ENCODE measurements at places on chromosomes 7 and 10.

DNA sequence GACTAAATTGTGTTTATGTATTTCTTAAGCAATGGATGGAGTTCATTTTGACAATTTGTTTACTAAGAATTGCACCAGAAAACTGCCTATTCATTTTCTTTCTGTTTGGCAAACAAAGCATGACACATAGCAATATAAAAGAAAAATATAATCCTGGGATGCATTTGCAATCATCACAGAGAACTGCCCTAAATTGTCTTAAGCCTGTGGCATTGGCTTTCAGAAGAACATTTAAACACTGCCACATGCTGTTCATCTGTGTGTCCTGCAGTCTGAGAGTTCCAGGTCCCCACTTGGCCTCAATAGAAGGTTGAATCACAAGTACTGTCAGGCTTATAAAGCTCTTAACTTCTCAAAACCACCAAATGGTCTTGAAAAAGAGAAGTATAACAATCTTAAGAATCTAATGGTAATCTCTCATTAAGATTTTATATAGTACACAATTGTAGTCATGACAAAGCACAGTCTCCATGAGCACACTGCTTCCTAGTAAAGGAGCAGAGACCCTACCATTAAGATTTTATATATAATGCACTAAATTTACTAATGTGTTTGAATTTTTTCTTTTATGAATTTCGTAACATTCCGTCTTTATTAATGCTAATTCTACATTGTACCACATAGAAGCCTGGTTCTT is 29.9 kb downstream of the RNLS start:
- peak; percentile 3 for DNase-seq

DNA sequence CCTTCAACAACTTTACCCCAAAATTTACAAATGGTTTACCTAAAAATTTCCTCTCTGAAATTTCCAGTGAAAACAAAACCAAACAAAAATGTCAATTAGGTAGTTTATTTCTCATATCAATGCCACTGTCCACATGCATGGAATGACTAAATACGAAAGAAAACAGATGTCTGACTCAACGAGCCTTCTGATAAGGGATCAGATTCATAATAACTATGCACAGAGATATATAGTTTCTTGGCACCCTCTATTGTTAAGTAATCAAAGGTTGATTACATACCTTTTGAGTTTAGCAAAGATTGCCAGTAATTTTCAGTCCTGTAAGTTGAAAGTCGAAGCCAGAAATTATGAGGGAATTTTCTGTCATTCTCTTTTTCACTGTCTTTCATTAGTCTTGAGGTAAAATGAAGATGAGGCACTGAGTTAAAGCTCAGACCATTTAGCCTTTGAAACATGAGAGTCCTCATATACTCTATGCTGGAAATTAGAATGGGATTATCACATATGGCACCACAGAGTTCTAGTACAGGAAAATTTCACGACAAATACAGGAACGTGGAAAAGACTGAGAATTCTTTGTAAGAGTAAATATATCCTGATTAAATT is 519.1 kb upstream of the ANKRD30A start:
- no peak for DNase-seq

- DNase-seq, result no peak
Measured at GRCh38 chr7:144519925-144520324, 116.4 kb upstream of the NOBOX start.

DNA sequence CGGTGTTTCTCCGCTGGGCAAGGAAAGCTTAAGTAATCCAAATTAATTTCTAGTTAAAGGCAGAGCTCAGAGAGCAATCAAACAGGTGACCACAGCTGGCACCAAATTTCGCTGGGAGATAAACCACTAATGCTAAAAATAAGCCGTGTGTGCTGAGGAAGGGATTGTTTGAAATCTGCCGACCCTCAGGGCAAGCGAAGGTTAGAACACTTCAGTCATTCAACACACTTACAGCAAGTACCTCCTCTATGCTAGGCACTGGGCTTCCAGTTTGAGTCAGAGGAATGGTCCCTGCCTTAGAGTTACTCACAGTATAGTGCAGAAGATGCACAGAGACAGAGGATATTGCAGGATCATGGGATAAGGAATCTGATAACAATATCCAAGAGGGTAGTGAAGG is 467.9 kb upstream of the PODXL start:
- DNase-seq, result no peak

- DNase-seq, result peak; percentile 98
Measured at GRCh38 chr10:8053446-8054243, 843 bp upstream of the GATA3 start.

GRCh38 chr7:51144178-51144577 is 172.4 kb downstream of the COBL start:
- no peak for DNase-seq

GRCh38 chr7:23721456-23721855 is 11.4 kb downstream of the STK31 start:
- DNase-seq, result no peak

DNA sequence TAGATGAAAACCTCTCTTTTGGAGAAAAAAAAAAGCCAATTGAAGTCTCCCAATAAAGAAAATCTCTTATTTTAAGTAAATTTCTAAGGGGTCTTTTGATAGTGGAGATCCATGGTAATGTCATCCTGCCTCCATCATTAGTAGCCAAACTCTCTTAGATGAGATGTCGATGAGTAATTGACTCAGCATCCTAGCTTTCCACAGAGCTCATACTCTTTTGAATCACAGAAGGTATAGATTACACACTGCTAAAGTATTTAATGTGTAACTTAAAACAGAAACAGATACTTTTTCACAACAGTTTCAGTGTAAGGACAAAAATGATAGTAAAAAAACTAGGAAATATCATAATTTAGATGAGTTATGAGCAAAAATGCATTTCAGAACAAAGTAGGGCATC is 19.4 kb downstream of the MAGI2 start:
- DNase-seq, result no peak

DNA sequence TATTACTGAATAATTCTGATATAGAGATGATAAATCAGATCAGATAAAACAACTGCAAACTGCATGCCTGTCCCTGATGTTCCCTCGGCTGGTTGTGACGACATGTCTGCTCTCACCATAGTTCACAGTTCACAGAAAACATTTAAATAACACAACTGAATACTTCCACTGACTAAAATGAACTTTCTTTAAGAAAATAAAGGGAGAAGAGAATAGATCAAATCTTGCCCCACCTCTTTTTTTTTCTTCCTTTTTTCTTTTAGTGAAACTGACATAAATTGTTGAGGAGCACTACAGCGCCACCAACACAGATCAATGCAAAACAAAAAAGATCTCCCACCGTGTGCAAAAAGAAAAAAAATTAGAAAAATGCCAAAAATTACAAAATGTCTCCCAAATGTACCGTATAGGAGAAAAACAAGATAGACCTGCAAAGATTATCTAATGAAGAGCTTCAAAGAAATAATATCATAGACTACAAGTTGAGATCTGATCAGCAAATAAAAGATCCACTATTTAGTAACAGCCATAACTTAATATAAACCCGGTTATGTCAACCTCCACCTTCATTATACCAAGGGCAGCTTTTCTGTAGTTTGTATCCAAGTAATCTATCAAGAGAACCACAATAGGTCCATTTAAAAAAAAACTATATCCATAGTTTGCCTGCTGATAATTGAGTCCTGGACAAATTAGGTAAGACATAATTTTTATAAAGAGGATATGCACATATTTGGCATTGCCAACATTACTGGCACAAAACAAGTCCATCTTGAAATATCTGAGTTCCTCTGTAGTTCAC is 30.7 kb upstream of the EPC1 start:
- no peak for DNase-seq

DNA sequence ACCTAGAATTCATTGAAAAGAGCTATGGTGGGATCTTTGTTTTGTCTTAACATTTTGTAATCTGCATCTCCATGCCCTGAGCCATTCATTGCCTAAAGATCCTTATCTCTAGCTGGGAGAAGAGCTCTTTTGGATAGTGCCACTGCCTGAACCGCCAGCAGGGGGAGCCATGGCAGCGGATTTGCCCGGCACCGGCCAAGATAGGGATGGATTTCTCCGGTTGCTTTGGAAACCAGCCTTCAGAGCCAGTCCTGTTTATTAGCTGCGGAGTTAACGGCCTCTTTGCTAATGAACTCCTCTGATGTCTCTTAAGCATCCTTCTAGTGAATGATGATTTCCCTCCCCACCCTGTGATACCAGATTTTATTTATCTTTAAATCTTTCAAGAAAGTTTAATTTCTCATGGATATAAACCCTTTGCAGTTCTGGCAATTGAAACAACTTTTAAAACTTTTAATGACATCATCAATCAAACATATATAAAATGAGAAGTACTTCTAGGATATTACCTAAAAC is 58.2 kb upstream of the LYZL2 start:
- peak; percentile 80 for DNase-seq

- DNase-seq, result no peak
Measured at GRCh38 chr10:18829259-18829658, 170.0 kb downstream of the ARL5B start.

- DNase-seq, result no peak
Measured at GRCh38 chr7:37820708-37821468, 27.5 kb upstream of the NME8 start.

DNA sequence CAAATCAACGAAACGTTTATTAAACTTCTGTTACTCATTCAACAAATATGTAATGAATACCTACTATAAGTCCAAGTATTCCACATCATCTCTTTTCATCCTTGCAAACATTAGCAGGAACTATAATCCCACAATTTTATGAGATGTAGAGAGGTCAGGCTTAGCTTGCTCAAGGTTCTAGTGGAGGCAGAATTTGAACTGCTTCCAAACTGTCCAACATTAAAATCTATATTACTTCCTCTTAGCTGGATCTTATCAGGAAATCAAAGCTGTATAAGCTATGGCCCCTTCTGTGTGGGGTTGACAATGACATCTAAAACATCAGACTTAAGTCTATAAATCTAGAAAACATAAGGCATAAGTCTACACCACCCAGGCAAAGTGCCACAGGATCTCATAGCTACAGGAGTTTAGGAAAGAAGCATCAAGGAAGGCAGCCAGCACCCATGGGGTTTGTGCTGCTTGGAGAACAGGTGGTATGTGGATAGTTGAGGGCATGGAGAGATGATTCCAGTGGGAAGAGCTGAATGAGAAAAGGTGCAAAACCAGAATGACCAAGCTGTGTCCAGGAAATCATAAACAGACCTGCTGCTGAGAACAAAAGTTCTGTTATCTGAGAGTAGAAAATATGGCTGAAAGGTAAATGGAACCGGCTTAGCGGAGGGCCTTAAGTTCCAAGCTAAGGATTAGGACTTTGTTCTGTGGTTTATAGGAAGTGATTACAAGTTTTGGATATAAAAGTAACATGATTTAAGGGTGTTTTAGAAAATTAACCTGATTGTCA is 34.5 kb downstream of the PAPSS2 start:
- DNase-seq, result no peak

GRCh38 chr7:157676001-157676400 is 339.2 kb downstream of the DNAJB6 start:
- DNase-seq, result no peak

DNA sequence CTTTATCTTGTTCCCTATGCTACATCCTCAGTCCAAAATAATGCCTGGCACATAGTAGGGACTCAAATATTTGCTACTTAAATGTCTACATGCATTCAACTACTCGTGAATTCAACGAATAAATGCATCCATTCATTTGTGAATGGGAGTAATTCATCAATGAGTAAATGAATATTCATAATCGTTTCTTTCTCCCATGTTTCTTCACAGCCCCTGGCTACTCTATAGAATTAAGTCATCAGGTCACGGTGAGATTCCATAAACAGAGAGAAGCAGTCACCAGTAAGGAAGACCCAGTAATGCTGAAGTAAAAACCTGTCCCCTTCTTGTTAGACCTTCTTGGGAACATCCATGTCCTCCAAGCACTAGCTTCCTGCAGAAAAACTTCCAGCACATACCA is 48.4 kb downstream of the ATE1 start:
- no peak for DNase-seq

GRCh38 chr10:88458209-88458608 is 124.9 kb downstream of the RNLS start:
- DNase-seq, result no peak

GRCh38 chr7:32036557-32036956 is 33.6 kb downstream of the PDE1C start:
- DNase-seq, result no peak

DNA sequence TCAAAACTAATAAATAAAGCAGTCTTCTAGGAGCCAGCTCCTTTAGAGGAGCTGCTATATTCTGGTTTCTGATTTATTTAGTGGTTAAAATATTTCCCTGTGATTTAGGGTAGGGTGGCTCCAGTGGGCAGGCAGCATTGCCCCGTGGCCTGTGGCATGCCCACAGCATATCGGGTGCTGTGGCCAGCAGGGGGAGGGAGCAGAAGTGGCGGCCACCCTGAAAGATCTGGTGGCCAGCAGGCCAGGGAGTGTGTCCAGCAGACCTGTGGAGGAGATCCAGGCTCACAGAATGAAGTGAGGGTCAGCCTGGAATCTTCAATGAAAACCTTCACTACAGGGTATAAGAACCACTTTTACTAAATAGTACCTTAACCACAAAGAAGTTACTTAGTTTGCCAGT is 189.2 kb downstream of the TAX1BP1 start:
- no peak for DNase-seq

DNA sequence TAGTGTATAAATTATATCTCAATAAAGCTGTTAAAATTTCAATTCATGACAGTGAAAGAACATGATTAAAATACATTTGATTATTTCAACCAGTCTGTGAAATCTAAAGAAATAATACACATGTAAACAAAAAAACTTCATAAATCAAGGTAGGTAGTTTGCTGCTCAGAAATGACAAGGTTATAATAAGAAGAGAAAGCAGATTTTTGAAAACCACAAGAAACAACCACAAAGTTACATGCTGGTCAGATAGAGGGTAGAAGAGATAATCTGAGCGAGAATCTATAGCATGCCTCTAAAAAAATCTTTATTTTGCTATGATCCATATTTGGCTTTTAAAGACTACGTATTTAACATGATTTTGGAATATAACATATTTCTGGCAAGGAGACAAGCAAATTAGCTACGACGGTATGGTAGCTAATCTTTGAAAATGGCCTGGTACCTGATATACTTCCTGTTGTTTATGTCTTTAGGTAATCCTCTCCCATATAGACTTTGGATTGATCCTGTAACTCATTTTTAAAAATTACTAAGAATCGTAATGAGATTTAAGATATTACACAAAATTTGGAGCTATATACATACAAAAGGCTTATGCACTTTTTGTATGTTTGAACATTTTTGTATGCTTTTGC is 23.5 kb upstream of the VCL start:
- no peak for DNase-seq

DNA sequence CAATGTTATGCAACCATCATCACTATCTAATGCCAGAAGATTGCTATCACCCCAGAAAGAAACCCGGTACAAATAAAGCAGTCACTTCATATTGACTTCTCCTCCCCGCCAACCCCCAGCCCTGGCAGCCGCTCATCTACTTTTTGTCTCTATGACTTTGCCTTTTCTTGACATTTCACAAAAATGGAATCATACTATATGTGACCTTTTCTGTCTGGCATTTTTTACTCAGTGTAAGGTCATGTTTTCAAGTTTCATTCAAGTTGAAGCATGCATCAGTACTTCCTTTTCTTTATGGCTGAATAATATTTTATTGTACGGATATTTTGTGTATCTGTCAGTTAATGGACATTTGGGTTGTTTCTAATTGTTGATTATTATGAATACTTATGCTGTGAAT is 28.1 kb downstream of the FHIP2A start:
- DNase-seq, result no peak

GRCh38 chr7:13352677-13353076 is 636.8 kb downstream of the ETV1 start:
- DNase-seq, result no peak

GRCh38 chr7:55158541-55159382 is 139.9 kb downstream of the EGFR start:
- no peak for DNase-seq

GRCh38 chr7:94375691-94376090 is 19.0 kb upstream of the COL1A2 start:
- DNase-seq, result no peak
